HCEC 1CT (cell line): ENCODE measurements at places on chromosomes 4 and X.

DNA sequence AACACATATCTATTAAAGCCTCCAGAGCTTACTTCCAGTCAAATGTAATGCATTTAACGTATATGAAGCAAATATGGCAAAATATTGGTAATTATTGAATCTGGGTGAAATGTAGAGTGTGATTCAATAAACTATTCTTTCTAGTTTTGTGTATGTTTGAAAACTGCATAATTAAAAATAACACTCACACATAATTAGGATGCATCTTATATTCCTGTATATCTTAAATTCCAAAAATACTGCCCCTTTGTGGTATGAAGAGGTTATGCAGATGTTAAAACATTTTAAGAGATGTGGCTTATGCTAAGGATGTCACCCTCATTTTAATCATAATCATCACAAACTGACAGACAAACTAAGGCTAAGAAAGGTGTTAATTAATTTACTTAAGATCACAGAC is 182.9 kb downstream of the COX18 start:
- no peak for DNase-seq

DNA sequence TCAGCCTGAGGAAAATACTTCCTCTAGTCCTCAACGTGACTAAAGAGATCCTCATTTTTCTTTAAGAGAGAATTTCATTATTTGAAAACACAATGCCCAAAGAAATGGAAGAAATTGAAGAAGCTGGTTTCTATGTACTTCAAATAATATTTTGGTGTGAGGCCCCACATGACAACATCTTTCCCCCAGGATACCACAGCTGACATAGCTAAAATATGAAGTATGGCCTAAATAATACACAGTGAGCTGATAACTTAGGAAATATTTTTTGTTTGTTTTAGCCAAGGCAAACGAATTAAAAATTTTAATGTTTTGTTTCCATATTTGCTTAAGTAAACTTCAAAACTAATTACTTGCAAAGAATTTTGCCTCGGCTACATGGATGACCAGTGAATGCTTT is 149.2 kb downstream of the CBR4 start:
- no peak for DNase-seq

GRCh38 chr4:73683033-73683432 is 57.3 kb upstream of the CXCL8 start:
- DNase-seq, result no peak

DNA sequence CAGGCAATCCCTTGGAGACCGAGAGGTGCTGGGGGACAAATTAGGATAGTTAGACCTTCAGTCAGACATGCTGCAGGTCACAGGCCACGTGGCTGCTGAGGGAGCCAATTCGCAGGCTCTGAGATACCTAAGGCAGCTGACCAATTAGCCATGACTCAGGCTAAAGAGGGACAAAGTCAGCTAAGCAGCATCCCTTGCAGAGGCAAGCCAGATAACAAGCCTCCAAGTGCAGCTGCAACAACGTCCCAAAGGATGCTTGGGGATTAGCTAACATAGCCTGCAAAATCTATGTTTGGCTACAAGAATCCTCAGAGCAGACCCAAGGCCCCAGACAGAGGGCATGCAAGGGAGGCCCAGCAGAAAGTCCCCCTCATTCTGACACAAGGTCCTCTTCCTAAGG is 93.5 kb downstream of the SEL1L3 start:
- no peak for DNase-seq

DNA sequence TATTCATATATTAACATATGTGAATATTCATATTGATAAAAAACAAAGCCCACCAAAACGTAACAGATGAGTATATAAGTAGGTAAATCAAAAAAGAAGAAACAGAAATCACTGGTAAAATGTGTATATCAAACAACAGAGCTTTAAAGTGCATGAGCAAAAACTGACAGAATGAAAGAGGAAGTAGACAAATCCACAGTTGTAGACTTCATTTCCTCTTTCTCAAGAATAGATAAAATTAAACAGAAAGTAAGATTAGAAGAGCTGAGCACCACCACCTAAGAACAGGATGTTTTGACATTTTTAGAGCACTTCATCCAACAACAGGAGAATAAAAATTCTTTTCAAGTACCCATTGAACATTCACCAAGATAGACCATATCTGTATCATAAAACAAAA is 64.6 kb downstream of the CNKSR2 start:
- no peak for DNase-seq

DNA sequence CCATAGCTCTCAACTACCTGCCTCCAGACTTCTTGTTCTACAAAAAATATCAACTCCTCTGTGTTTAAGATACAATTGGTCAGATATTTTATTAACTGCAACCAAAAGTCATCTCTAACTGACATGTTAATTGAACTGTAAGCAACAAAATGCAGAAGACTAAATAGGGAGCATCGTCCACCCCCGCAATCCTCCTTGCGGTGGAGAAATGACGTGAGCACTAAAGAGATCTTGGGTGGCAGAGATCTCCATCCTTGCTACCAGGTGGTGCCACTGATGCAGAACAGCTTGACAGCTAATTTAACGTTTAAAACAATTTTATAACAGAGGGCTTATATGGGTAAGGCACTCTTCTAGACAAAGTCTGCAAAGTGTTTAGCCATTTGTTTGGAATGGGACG is 164.4 kb upstream of the FTHL17 start:
- DNase-seq, result no peak

GRCh38 chr4:117467404-117467803 is 382.0 kb upstream of the TRAM1L1 start:
- no peak for DNase-seq

- no peak for DNase-seq
Observed at GRCh38 chrX:122501652-122502051, 682.4 kb upstream of the GRIA3 start.

DNA sequence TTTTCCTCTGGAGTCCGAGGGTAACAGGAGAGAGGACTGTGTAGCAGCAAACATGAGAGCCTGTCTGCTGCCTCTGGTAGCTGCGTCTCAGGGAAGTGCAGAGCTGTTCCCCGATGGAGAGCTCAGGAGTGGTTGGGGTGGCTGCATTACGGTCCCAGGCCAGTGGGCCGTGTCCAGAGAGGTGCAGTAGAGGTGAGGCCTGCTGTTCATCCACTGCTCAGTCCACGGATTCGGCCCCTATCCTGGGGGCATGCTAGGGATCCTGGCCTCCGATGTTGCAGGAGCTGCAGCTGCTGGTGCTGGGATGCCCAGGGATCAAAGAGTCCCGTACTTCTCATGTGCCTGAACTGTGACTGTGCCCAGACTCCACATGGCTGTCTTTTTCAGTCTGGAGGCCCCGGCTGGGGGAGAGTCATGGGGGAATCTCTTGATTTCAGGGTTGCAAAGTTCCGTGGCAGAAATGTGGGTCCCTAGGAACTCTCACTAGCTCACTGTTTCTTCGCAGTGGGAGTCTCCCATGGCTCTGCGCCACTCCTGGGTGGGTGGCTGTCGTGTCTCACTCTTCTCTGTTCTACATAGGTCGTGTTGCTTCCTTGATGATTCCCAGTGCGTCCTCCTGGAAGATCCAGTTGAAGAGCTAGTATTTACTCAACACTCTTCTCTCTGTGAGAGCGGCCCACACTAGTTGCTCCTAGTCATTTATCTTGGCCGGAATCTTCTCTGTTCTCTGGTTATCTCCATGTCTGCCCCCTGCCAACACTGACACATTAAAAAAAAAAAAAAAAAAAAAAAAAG is 109.5 kb upstream of the CENPE start:
- no peak for DNase-seq

DNA sequence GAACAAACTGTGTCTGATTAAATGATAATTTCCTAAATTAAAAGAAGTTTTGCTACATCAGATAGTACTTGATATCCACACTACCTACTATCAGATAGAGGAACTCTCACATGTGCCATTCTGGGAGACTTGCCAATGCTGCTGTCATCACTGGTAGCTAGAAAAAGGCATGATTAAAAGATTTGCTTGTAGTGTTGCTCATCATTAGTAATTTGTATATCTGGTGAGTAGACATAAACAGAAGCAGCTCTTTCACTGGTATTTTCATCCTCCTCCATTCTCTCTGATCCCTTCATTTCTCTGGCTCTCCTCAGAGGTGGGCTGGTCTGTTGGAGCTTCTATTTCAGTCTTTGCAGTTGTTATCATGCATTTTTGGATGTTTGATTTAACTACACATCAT is 56.0 kb downstream of the SPRY1 start:
- DNase-seq, result peak; percentile 85
